ENCODE measurements at places on chromosomes 6 and 20.

- DNase-seq, result no peak
Observed at GRCh38 chr6:132478266-132478665, 34.6 kb downstream of the STX7 start.

- DNase-seq, result no peak
Observed at GRCh38 chr6:132190097-132190814, 211.0 kb downstream of the MOXD1 start.

DNA sequence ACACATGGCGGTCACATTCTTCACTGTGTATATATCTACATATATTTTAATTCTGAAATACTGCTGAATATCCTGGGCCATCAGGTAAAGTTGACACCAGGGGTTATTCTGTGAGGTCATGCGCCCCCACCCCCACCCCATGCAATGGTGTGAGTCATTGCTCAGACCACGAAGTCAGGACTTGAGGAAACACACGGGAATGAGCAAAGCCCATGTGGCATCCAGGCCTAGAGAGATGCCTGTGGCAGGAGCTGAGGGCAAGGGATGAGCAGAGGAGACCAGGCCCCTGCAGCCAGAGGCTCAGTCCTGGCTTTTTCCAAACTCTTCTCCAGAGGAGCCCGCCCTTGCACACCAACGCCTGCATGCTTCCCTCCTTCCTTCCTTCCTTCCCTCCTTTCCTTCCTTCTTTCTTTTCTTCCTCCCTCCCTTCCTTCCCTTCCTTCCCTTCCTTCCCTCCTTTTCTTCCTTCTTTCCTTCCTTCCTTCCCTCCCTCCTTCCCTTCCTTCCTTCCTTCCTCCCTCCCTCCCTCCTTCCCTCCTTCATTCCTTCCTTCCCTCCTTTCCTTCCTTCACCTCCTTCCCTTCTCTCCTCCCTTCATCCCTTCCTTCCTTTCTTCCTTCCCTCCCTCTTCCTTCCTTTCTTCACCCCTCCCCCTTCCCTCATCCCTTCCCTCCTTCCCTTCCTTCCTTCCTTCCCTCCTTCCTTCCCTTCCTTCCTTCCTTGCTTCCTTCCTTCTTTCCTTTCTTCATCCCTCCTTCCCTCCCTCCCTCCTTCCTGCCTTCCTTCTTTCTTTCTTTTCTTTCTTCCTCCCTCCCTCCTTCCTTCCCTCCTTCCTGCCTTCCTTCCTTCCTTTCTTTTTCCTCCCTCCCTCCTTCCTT, 72.0 kb upstream of the INSM1 start:
- no peak for DNase-seq

- no peak for DNase-seq
Observed at GRCh38 chr20:26209171-26209941, 512.7 kb upstream of the ZNF337 start.

DNA sequence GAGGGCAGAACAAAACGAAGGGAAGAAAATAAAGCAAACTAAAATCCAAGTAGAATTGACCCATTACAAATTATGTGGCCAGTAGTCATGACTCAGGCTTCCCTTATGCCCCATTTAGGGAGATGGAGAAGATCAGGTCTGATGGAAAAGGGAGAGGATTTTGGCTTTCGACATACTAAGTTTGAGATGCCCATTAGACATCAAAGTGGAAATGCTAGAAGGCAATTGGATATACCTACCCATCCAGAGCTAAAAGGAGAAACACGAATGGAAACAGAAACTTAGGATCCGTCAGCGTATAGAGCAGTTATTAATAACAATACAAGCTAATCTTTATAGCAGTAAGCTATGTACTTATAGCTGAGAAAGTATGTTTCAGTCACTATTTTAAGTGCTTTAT, 4.8 kb downstream of the TRPC4AP start:
- DNase-seq, result no peak

- no peak for DNase-seq
Observed at GRCh38 chr6:112235956-112236355, 18.4 kb downstream of the LAMA4 start.

- DNase-seq, result no peak
Observed at GRCh38 chr6:135423649-135424128, 73.9 kb downstream of the AHI1 start.

- peak; percentile 18 for DNase-seq
Observed at GRCh38 chr20:45445805-45446562, 23.6 kb upstream of the WFDC2 start.

- DNase-seq, result no peak
Observed at GRCh38 chr6:165714907-165715306, 51.9 kb upstream of the PDE10A start.

GRCh38 chr6:121285041-121285440, 49.2 kb downstream of the TBC1D32 start:
- no peak for DNase-seq

DNA sequence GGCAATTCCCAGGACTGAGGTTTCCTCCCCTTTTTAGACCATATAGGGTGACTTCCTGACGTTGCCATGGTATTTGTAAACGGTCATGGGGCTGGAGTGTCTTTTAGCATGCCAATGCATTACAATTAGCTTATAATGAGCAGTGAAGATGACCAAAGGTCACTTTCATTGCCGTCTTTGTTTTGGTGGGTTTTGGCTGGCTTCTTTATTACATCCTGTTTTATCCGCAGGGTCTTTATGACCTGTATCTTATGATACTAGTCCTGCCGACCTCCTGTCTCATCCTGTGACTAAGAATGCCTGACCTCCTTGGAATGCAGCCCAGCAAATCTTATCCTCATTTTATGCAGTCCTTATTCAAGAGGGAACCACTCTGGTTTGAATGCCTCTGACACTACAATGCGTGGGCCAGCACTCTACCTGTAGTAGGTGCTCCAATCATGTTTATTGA, 190.1 kb downstream of the KCNQ5 start:
- DNase-seq, result no peak

DNA sequence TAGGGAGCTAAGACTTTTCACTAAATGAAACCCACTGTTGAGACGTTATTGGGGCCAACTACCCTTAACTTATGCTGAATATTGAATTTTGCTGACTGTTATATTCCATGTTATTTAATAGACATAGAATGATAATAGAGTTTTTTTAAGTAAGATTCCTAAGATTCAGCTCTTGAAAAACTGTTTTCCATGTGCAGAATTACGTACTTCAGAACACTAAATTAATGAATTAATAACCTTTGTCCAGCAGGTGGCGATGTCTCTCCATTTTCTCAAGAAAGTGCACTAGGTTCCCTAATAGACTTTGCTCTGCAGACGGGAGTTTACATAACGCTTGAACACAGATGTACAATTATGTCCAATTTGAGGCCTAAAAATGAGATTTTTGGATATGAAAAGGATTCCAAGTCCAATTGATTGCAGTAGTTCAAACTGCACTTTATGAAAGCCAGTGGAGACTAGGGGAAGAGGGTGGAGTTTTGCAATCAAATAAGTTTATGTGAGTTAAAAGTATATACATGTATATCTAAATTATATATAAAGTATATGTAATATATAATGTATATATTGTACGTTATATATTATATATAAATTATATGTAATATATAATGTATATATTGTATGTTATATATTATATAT, 282.1 kb downstream of the UST start:
- peak; percentile 62 for DNase-seq

DNA sequence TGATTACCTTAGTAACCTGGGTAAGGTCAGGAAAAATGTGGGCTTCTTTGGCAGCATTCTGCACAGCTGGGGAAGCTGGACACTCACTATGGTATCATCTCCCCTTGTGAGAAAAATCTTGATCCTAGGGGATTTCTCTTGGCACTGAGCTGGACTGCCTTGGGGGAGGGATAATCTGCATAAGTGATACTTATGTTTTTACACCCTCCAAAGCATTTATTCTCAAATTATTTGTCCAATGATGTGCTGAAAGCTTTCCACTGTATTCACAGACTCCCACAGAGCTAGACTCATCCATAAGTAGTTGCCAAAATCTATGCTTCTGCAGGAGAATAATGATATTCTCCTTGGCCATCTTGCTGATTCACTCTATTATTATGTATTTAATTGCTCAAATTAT, 121.5 kb upstream of the CNR1 start:
- DNase-seq, result no peak

DNA sequence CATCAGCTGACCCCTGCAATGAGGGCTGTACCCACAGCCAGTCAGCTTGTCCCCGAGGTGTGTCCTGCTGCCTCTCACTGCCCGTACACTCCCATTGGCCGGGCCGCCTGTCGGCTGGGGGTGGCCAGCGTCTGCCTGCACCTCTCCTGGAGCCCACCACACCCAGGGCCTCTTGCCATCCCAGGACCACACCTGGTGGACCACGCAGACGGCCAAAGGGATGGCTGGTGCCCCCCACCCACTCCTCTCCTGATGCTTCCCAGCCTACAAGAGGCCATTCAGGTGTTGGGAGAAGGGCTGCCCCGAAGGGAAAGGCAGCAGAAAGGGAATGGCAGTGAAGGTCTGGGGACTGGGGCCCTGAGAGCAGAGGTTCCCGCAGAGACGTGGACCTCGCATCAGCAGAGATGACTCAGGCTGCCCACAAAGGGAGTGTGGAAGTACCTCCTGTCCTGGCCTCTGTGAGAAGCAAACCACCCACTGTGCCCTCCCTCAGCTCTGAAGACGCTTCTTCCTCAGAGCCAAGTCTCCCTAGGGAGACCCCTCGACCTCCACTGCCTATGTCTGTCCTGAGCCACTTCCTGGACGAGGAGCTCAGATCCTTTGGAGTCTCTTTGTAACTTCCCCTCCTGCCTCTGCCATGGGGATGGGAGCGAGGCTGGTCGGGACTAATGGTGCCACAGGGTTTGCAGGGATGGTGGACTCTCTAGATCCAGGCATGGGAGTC, 60.9 kb downstream of the PYGB start:
- no peak for DNase-seq

DNA sequence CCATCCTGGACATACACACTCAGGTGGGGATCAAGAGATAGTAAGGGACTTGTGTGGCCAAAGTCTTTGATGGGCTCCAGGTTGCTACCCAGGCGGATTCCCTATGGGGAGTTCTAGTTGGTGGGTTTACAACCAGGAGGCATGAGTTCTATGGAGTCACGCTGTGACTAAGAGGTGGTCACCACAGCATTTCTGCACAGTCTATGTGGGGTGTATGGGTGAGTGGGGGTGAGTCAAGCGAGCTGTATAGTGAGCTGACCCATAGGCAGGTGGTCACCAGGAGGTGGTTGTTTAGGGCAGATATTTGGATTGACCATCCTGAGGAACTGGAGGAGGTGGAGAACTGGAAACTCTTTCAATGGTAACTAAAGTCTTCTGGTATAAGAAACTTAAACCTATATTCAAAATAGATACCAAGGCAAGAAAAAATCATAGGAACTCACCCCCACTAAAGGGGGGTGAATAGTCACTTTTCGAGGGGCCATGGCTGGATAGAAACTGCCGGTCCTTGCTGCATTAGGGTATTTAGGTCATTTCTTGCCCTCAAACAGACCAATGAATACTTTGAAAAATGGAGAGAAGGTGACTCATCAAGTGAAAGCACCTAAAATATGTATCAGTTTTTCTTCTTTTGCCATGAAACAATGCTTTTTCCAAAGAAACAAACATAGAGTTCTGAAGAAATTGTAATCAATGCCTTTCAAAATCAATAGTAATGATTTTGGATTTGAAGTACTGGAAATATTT, 84.3 kb upstream of the NRN1 start:
- no peak for DNase-seq

DNA sequence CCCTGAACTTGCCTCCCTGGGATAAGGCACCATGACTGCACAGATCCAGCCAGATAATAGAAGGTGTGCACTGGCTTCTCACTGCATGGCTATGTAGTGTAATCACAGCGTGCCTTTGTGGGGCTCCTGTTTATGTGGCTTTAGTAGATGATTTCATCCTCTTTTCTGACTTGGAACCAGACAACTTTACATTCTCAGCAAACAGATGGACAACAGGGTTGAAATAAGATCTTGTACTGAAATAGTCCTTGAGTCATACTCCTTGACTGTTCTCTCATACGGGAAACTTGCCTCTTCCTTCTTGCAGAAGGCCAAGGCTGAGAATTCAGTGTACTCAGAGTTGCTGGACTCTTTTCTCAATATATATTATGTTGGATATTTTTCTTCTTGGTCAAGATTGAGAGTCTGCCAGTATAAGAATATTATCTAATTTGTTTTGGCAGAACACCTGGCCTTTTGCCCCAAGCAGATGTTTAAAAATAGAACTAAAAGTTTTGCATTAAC, 25.0 kb upstream of the RNF144B start:
- DNase-seq, result no peak

DNA sequence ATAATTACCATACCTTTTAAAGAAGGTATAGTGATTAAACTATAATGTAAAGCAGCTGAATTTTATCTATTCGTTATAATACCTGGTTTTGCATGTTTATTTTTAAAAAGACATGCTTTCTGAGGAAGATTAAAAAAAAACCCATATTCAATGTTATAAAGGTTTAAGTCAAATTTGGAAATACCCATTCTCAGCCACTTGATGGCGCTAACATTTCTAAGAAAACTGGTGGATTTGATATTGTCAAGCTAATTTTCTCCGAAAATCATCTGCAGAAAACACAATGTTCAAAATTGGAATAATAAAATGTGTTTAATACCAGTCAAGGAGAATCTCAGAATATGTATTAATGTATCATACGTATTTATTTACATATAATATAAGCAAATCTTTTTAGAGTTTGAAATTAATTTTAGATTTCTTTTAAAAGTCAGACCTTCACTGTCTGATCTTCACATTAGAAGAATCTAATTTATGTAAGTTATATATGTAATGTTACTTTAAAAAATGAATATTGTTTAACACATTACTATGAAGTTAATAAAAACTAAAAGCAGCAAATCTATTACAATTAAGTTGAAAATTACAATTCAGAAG, 35.0 kb downstream of the SHPRH start:
- no peak for DNase-seq

- no peak for DNase-seq
Observed at GRCh38 chr20:55515832-55516231, 489.5 kb downstream of the CBLN4 start.

DNA sequence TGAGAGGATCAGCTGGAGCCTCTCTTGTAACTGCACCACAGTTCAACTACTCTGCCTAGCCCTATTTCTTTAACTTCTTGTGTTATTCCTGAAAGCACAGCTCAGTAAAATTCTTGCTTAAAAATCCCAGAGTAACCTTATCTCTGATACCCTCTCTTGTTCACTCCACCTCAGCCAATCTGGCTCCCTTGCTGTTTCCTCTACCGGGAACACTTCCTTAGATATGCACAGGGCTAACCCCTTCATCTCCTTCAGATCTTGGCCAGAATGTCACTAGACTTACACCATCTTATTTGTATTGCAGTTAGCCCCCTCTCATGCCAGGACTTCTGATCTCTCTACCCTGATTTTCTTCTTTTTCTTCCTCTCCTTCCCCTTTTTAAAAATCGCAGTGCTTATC, 2.6 kb upstream of the ZKSCAN3 start:
- DNase-seq, result no peak

DNA sequence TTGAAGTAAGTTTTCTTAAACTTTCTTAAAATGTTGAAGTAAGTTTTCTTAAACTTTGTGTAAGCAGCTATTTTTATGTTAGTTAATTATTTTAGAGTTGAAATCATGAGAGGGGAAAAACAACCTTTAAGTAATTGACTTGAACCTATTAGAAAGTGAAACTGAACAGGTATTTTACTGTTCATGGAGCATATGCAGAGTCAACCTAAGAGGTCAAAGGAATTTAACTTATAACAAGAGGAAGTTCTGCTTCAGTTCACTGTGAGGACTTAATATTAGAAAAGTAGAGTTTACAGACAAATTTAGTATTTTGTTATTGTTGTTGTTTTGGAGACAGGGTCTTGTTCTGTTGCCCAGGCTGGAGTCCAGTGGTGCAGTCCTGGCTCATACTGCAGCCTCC, 38.0 kb downstream of the CDYL start:
- DNase-seq, result no peak

- no peak for DNase-seq
Observed at GRCh38 chr6:4301871-4302270, 166.5 kb upstream of the ECI2 start.

- no peak for DNase-seq
Observed at GRCh38 chr6:19713411-19713810, 123.8 kb upstream of the ID4 start.
